H9 (cell line): ENCODE measurements at places on chromosomes 3 and 15.

DNA sequence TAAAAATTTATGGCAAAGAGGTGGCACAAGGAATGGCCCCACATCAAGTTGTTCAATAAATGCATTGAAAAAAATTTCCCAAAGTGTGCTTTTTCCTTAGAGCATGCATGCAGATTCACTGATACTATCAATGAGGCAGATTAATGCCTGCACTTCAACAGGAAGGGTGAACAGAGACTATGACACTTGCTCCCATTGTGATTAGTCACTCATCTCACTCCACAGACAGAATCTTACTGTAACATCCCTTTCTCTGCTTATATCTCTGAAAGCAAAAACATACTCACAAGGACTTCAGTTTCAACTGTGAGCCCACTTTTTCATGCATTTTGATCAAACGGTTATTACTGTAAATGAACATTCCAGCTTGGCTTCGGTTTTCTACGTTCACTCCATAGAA is 60.9 kb downstream of the MORC1 start:
- peaks cover 2% of the 10 kb centered on the region; the same call in 1 of the 2 replicates for H3K4me1 ChIP-seq
- no peak for DNase-seq
- H3K27me3 ChIP-seq = no peaks in the 10 kb centered on the region
- no peak overlapping the region for H3K27ac ChIP-seq
- H3K4me3 ChIP-seq = no peak overlapping the region

GRCh38 chr3:128655531-128655930 is 4.9 kb upstream of the RPN1 start:
- H3K27ac ChIP-seq = no peak overlapping the region
- no peak overlapping the region for H3K4me3 ChIP-seq
- no peaks in the 10 kb centered on the region for H3K4me1 ChIP-seq
- H3K27me3 ChIP-seq = no peaks in the 10 kb centered on the region
- no peaks in the 10 kb centered on the region for H3K36me3 ChIP-seq

GRCh38 chr3:5757213-5757804 is 569.8 kb downstream of the EDEM1 start:
- DNase-seq = no peak
- H3K27me3 ChIP-seq = no peaks in the 10 kb centered on the region
- H3K4me3 ChIP-seq = no peak overlapping the region
- no peaks in the 10 kb centered on the region for H3K36me3 ChIP-seq
- no peaks in the 10 kb centered on the region for H3K4me1 ChIP-seq
- no peak overlapping the region for H3K27ac ChIP-seq

DNA sequence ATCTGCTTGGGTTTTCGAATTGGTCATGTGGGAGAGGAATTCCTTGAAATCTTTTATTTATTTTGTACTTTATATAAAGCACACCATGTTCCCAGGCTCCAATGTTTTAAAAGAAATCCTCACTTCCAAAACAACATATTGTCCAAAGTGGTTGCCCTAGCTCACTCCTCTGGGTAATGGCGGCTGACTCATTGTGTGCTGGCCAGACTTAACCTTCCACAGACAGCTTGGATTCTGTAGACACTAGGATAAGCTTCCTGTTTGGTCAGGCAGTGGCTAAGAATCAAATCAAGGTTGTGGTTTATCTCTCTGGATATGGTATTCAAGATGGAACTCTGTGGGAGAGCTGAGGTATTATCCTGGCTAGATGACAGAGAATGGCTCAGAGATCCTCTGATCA is 55.8 kb upstream of the FAM98B start:
- no peaks in the 10 kb centered on the region for H3K36me3 ChIP-seq
- H3K27me3 ChIP-seq = no peaks in the 10 kb centered on the region
- no peaks in the 10 kb centered on the region; the same call in 1 of the 2 replicates for H3K4me1 ChIP-seq
- H3K4me3 ChIP-seq = no peak overlapping the region
